ENCODE measurements at places on chromosomes 4 and X.

GRCh38 chrX:134760650-134761049 lies 102.4 kb upstream of the PLAC1 start:
- DNase-seq = no peak

DNA sequence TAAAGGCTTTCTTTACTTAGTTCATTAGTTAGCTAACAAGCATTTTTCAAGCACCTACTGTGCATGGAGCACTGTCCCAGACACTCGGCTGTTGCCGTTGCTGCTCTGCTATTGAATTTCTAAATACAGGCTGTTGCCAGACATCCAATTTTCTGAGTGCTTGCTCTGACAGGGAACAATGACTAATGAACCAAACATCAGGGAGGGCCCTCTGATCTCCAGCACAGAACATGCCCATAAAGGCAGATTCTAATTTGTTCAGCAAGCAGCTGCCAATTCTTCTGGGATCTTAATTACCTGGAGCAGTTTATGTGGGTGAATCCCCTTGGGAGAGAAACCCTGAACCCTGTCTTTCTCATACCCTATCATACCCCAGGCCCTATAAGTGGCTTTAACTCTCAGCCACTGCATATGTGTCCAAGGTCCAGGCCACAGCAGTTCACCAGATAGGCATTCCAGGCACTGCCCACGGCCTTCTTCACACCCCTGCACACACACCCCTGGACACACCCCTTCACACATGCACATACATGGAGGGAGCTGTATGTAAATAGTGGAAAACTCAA lies 27.9 kb downstream of the TSC22D3 start:
- DNase-seq = no peak

GRCh38 chr4:169993531-169993930 lies 32.7 kb downstream of the MFAP3L start:
- no peak for DNase-seq

DNA sequence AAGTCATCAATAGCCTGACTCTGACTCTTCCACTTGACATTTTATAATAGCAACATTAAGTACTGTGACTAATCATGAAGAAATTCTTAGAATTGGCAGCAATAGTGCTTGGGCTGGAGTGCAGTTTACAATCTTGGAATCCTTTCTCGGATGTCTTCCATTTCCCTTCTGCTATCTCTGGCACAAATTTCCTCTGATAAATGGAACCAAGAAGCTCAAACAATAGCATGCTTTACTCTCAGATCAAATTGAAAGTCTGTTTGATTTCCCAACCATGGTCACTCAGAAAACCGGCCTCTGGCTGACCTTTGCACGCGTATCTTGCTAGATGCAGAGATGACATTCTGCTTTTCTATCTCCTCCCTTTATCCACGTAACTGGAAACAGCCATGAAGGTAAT lies 99.0 kb upstream of the SPANXC start:
- DNase-seq = no peak

- no peak for DNase-seq
These were observed 145.7 kb upstream of the ADAMTS3 start for GRCh38 chr4:72714482-72715279.

GRCh38 chr4:133000012-133000411 lies 149.1 kb upstream of the PCDH10 start:
- no peak for DNase-seq

All from bone marrow (tissue), 2 donors.